DMS 273 treated with DMSO at 0.1 percent for 48 hours (cell line): ENCODE measurements at places on chromosomes 7 and 10.

- no peak for DNase-seq
Measured at GRCh38 chr7:117338020-117338419, 15.2 kb upstream of the WNT2 start.

GRCh38 chr10:32988604-32989003 lies 30.6 kb upstream of the ITGB1 start:
- DNase-seq = no peak

- DNase-seq = no peak
Measured at GRCh38 chr7:20560325-20561180, 54.9 kb upstream of the ABCB5 start.

GRCh38 chr7:143846692-143847091 lies 55.3 kb downstream of the TCAF1 start:
- no peak for DNase-seq

GRCh38 chr10:102617041-102617440 lies 27.2 kb upstream of the TRIM8 start:
- no peak for DNase-seq

- no peak for DNase-seq
Measured at GRCh38 chr7:108455551-108455997, 662 bp downstream of the NRCAM start.

DNA sequence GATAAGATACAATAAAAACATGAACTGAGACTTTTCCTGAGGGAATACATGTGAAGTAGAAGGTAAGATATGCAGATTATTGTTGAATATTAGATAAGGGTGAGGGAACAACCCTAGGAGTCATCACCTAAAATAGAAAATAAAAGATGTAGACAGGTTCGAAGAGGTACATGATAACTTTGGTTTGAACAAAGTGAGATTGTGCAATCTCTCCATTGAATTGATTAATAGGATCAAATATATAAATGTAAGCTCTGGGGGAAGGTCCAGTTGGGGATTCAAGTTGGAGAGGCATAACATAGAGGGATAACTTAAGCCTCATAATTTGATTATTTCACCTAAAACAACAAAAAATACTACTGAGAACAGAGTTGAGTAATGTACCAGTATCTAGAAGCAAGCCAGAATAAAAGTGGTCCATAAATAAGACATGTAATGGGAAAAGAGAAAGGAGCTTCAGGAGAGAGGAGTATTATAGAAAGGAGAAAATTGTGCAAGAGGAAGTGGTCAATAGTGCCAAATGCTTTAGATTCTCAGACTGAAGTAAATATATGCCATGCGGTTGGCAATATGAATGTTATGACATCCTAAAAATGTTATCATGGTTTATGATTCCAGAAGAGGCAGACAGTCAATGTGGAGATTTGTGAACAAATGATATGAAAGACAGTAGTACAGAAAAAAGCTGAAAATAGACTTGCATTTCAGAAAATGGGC lies 282.3 kb upstream of the CHRM2 start:
- no peak for DNase-seq

DNA sequence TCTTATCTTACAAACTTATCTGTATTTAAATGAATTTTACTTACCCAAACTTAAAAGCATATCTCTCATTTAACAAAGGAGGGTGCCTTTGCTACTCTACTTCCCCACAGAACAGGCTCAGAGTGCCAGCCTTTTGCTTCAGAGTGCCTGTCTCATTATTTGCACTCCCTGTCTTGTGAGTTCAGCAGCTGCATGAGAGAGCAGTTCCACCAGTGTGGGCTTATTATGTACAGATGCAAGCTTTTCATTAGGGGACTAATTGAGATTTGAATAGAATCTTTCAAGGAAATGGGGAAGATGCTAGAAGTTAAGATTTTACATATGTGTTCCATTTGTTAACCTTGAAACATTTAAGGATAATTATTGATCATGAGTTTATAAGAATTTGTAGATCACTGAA lies 310.2 kb upstream of the LRRN3 start:
- no peak for DNase-seq

DNA sequence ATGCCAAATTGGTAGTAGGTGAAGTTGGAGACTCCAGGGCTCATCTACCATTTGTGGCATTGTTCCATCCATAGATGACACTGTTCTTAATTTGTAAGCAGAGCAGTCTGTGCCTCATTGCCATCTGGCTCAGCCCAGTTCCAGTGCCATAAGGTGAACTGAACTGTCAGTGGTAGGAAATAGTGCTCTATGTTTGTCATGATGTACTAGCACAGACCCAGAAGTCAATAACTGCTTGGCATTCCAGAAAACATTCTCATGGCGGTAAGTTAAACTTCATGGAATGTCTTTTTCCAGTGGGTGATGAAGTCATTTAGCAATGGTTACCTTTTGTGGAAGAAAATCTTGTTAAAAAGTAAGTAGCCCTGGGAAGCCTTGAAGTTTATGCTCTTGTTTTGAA lies 302.7 kb downstream of the SUGCT start:
- DNase-seq = peak; percentile 56

DNA sequence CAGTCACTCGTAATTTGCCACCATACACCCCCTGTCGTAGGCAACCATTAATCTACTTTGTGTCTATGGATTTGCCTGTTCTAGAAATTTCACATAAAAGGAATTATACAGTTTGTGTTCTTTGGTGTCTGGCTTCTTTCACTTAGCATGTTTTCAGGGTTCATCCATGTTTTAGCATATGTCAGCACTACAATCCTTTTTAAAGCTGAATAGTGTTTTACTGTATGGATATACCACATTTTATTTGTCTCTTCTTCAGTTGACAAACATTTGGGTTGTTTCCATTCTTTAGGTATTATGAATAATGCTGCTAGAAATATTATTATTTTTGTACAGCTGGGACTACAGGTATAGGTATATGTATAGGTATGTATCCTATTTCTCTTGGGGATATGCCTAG lies 17.4 kb upstream of the SVIL start:
- no peak for DNase-seq

DNA sequence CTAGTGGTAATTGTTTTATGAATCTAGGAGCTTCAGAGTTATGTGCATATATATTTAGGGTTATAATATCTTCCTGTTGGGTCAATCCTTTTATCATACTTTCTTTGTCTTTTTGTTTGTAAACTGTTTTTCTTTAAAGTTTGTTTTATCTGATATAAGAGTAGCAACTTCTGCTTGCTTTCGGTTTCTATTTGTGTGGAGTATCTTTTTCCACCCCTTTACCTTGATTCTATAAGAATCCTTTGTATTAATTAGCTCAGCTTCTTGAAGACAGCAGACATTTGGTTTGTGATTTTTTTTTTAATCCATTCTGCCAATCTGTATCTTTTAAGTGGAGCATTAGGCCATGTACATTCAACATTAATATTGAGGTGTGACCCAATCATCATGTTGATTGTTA lies 9.3 kb downstream of the CASP7 start:
- no peak for DNase-seq

DNA sequence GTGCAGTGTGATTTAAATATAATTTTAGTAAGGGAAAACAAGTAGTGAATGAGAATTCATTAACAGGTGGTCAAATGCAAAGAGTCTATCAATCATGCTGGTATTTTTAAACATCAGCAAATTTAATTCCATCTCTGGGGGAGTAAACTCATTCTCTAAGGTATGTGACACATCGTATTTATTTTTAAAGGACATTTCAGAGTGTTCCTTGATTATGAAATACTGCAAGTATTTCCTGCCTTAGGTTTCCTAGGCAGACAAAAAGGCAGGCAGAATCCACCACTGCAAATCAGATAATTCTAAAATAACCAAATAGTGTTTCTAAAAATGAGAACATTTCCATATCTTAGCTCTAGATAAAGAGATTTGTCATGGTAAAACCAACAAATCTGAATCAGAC lies 193.8 kb downstream of the LRRTM3 start:
- no peak for DNase-seq

DNA sequence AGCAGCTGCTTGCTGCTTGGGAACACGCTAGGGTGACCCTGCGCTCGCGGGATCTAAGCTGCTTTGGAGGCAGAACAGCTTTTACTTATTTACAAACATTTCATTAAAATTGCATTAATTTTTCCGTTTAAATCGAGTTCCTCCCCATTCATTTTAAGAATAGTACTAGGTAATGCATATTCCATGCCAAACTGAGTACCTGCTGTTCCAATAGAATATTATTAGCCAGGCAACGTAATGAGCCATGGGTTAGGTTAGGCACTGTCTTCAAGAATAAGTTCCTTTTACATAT lies 860 bp downstream of the EXOC6 start:
- DNase-seq = no peak

DNA sequence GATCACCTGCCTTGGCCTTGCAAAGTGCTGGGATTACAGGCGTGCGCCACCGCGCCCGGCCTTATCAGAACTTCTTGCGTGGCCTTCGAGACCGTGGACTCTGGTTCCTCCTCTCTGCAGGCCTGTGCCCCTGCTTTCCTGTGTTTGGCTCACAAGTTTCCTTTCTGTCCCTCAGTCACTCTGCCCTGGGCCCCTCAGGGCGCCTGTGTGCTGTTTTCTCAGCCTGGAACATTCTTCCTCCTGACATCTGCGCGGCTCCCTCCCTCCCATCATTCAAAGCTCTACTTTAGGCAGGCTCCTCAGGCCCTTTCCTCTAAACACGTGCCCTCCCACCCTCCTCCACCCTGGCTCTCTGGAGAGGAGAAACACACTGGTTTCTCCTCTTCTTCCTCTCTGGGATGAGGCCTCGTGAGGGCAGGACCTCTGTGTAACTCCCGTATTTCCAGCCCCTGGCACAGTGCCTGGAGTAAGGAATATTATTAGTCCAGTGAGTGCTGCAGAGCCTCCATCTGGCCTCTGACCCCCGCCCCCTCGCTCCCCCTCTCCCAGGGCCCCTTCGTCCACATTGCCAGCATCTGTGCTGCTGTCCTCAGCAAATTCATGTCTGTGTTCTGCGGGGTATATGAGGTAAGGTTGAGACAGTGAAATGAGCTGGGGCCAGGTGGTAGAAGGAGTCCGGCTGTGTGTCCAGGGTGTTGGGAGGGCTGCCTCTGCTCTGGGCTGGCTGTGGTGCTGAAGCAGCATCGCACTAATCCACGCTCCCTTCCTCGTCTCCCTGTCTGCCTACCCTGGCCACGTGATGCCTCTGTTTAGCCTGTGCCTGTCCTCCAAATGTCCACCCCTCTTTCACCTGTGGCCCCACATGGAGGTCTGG lies 7.1 kb downstream of the CLCN1 start:
- DNase-seq = no peak

DNA sequence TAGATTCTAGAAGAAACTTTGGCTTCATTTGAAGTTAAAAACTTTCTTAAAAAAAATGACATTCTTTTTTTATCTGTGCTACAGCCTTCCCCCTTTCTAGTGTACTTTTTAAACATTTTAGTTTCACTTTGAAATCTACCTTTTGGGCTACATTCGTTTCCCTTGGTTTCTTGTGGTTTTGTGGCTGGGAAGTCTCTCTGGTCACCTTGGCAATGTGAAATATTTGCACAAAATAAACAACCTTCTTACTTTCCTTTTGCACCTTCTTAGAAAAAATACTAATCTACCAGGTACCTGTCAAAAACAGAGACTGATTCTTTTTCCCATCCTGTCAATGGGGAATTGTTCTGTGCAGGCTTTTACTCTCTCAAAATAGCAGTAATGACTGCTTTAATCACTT lies 350.2 kb downstream of the GATA3 start:
- no peak for DNase-seq

- no peak for DNase-seq
Measured at GRCh38 chr7:83130623-83131545, 31.8 kb downstream of the PCLO start.

- no peak for DNase-seq
Measured at GRCh38 chr10:5935628-5936027, 41.7 kb downstream of the IL15RA start.

DNA sequence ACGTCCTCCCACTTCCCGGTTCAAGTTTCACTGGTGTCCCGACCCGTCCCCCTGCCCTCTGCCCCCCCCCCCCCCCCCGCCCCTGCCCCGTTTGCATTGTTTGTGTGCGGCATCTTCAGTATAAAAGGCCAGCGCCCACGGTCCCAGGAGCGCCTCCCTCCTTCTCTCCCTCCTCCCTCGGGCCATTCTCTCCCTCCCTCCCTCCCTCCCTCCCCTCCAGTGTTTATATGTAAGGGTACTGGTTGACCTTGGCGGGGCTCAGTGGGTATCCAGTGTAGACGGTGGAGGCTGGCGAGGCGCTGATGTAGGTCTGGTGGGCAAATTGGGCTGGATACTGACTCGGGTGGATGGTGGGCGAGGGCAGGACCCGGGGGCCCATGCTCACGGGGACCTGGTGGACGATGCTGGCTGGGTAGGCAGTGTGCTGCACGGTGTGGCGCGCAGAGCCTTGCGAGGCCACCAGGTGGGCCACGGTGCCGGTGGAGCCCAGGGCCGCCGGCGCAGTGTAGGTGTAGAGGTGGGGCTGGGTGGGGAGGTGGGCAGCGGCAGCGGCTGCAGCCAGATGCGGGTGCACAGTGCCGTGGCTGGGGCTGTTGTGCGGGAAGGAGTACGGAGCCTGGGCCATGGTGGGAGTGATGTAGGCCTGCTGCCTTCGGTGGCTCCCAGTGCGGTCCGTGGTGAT lies 49.4 kb downstream of the CLEC2L start:
- DNase-seq = no peak

- no peak for DNase-seq
Measured at GRCh38 chr10:57979491-57979890, 288.2 kb downstream of the IPMK start.

DNA sequence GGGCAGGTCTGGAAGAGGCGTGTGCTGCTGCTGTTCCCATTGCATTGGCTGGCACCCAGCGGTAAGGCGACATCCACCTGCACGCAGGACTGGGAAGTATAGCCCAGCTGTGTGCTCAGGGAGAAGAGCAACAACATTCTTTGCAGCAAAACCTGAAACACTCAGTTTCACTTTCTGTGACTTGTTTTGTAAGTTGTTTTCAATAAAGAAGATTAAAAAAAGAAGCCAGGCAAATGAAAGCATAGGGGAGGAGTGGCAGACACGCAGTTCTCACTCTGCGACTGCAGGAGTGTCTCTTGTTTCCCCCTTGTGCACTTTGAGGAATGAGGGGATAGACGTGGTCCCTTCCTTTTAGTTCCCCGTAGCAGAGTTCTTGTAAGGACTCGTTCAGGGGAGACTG lies 5.8 kb downstream of the FBH1 start:
- no peak for DNase-seq

GRCh38 chr7:50146692-50147091 lies 53.6 kb upstream of the ZPBP start:
- no peak for DNase-seq

DNA sequence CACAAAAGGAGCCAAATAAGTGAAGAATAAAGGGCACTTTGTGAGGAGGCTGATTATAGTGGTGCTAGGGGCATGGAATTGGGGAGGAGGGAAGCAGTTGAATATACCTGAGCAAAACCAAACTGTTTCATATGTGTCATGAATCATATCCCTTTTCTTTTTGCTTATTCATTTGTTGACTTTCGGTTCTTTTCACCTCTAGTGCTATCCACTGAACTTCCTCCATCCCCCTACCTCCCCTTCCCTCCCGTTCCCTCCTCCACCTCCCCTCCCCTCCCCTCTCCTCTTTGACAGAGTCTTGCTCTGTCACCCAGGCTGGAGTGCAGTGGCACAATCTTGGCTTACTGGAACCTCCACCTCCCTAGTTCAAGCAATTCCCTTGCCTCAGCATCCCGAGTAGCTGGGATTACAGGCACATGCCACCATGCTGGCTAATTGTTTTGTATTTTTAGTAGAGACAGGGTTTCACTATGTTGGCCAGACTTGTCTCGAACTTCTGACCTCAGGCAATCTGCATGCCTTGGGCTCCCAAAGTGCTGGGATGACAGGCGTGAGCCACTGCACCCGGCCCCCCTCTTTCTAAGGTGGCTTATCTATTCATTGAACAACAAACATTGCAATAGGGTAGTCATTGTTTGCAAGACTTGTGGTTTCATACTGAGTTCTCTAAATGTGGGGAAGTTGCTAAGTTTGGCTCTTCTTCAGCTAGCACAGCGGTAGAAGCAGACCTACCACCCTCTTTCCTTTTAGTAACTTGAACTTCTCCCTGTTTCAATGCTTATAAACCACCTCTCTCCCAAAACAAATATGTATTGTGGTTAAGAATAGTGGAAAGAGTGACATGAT lies 150.4 kb upstream of the PRPS1L1 start:
- DNase-seq = no peak
